ENCODE measurements at places on chromosomes 5 and 9. TPM values are rescaled to one million over a fixed set of nuclear protein-coding genes. Genes with fewer than 3 reads are reported as not detected.

DNA sequence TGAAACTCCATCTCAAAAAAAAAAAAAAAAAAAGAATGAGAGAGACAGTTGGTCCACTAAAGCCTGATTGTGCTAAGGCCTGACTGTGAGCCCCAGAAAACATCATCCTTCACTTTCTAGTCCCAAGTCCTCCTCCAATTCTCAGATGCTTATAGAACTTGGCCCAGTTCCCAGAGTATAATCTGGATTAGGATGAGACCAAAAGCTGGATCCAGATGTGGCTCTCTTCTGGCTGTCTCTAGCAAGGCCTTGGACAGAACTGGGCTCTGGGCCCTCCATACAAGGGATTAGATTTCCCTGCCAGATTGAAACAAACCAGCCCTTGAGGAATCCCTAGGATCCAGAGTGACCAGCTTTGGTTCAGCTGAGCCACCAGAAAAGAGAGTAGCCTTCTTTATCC lies 98.4 kb upstream of the ZNF366 start:
- DNase-seq: no peak
- no peaks in the 10 kb centered on the region for H3K4me1 ChIP-seq
- no peak overlapping the region for H3K4me3 ChIP-seq
- no peak overlapping the region for H3K27ac ChIP-seq
- no peaks in the 10 kb centered on the region for H3K36me3 ChIP-seq

GRCh38 chr5:123610665-123611405 lies 98.9 kb downstream of the CSNK1G3 start:
- H3K36me3 ChIP-seq: peaks cover 14% of the 10 kb centered on the region
- no peak for DNase-seq
- peaks cover 5% of the 10 kb centered on the region for H3K4me1 ChIP-seq
- no peak overlapping the region for H3K4me3 ChIP-seq
- H3K27ac ChIP-seq: no peak overlapping the region
- H3K27me3 ChIP-seq: no peaks in the 10 kb centered on the region

DNA sequence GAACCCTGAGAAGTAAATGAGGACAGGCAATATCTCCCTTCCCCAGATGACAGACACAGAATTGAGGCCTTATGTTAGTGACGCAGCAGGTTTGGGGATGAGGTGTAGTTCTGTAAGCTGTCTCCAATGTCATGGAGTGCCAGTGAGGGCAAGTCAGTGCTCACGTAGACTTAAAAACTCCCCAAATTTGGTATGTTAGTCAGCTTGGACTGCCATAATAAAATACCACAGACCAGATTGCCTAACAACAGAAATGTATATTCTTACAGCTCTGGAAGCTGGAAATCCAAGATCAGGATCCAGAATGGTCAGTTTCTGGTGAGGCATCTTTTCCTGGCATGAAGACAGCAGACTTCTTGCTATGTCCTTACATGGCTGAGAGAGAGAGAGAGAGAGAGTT lies 14.9 kb downstream of the FOXI1 start:
- H3K4me3 ChIP-seq: no peak overlapping the region
- H3K27ac ChIP-seq: no peak overlapping the region
- H3K36me3 ChIP-seq: no peaks in the 10 kb centered on the region
- no peaks in the 10 kb centered on the region for H3K27me3 ChIP-seq
- no peak for DNase-seq
- H3K4me1 ChIP-seq: no peaks in the 10 kb centered on the region

- no peak overlapping the region for H3K4me3 ChIP-seq
- DNase-seq: no peak
- no peak overlapping the region for H3K27ac ChIP-seq
- no peaks in the 10 kb centered on the region for H3K36me3 ChIP-seq
Observed at GRCh38 chr9:14043483-14043882, 270.5 kb downstream of the NFIB start.

The C9orf153 gene
- total RNA-seq: not detected

DNA sequence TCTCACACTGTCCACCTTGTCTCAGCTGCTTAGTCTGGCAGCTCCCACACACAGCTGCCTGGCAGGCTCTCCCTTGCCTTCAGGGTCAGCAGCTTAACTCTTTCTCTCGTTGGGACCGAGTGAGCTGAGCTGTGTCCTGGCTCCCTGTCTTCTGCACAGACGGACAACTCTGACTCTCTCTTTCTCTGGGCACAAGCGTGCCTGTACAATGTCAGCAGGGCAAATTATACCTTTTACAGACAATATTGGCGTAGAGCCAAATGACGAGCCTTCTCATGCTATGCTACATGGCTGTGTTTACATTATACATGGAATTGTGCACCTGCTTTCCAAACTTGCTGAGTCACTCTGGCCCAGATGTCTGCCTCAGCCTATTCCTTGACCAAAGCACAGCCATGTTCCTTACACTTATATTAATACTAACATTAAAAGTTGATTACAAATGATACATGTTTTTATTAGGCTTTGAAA lies 188.6 kb downstream of the CYLC2 start:
- DNase-seq: no peak
- no peaks in the 10 kb centered on the region for H3K36me3 ChIP-seq

DNA sequence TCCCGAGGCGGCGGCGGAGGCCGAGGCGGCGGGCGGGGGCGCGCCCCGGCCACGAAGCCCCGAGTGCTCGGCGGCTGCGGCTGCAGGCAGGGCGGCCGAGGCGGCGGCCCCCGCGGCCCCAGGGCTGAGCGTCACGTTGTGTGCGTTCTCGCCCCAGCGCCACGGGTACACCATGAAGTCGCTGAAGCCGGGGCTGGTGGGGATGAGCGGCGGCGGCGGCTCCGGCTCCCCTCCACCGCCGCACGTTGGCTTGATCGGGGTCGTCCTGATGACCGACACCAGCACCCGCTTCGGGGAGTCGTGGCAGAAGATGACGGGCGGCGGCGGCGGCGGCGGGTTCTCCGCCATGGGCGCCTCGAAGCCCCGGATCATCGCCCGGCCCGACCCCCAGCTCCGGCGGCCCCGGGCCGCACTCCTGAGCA lies 498 bp downstream of the ZNF367 start:
- H3K4me1 ChIP-seq: peaks cover 23% of the 10 kb centered on the region
- peak overlapping the region; percentile 96 for H3K27ac ChIP-seq
- no peaks in the 10 kb centered on the region for H3K27me3 ChIP-seq
- peak; percentile 26 for DNase-seq
- no peaks in the 10 kb centered on the region for H3K36me3 ChIP-seq

DNA sequence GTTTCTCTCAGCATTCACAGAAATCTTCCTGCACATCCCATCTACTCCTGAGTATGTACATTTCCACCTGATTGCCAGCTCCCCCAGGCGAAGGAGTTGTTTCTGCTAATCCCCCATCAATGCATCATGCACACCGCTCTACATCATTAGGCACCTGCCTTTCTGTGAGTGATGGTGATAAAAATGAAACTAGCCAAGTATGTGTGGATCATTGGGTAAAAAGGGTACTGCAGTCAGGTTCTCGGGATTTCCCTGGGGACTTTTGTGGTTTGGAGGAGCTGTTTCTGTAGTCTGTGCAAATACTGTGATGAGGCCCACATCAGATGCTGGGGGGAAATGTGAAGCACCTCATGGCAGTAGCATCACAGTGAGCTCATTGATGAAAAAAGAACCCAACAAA lies 30.4 kb downstream of the CAMK4 start:
- no peaks in the 10 kb centered on the region for H3K27me3 ChIP-seq
- DNase-seq: no peak
- H3K36me3 ChIP-seq: no peaks in the 10 kb centered on the region
- H3K27ac ChIP-seq: no peak overlapping the region
- H3K4me1 ChIP-seq: no peaks in the 10 kb centered on the region

GRCh38 chr5:175813943-175814630 lies 57.3 kb upstream of the CPLX2 start:
- DNase-seq: no peak
- no peaks in the 10 kb centered on the region for H3K27me3 ChIP-seq
- H3K4me1 ChIP-seq: no peaks in the 10 kb centered on the region
- no peaks in the 10 kb centered on the region for H3K36me3 ChIP-seq
- H3K27ac ChIP-seq: no peak overlapping the region

DNA sequence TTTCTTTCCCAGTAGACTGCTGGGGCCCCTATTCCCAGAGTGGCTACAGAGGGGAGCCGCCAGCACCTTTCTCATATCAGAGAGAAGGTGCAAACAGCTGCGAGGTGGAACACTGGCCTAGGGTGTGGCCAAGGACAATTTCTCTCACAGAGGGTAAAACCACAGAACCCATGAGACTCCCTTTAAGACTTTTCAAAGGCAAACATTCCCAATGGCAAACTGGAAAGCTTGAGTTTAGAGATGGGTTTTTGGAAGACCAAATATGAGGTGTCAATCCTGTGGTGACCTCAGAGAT lies 335.1 kb upstream of the PIK3R1 start:
- no peaks in the 10 kb centered on the region for H3K4me1 ChIP-seq
- no peaks in the 10 kb centered on the region for H3K27me3 ChIP-seq
- no peaks in the 10 kb centered on the region for H3K36me3 ChIP-seq
- H3K27ac ChIP-seq: no peak overlapping the region
- H3K4me3 ChIP-seq: no peak overlapping the region

The LTC4S gene
- 33.1 TPM for total RNA-seq

The TRPM6 gene
- 0.98 TPM for total RNA-seq
